Posterior cingulate gyrus (tissue), 11 donors: ENCODE measurements at places on chromosomes 4 and X.

GRCh38 chrX:57573754-57574153 lies 18.1 kb upstream of the ZXDB start:
- DNase-seq = no peak

GRCh38 chr4:117793845-117794480 lies 240.3 kb upstream of the NDST3 start:
- DNase-seq = no peak

GRCh38 chrX:136202889-136203288 lies 48.3 kb downstream of the MAP7D3 start:
- no peak for DNase-seq

DNA sequence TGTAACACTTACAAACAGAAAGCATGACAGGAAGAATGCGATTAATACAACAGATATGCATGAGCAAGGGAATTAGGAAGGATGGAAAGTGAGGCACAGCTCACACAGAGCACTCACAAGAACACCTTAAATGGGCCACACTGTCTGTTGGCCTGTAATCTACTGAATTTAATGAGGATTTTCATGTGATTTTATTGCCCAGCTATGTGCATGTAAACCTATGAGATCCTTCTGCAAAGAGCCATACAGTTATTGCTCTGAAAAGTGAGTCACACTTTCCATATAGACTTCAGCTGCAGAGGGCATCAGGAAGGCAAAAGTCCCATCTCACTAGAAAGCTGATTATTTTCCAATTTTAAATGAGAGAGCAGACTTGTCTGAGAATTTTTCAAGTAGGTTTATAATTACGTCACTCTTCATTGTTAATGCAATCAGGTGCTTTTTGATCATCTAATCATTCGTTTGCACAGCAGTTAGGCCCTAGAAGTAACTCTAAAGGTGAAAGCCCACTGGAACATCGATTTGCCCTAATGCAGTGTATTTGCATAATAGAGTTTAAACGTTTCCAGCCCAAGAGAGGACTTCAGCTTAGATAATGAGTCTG lies 832.7 kb upstream of the INTU start:
- no peak for DNase-seq

GRCh38 chr4:19478791-19479190 lies 772.9 kb upstream of the SLIT2 start:
- DNase-seq = no peak

DNA sequence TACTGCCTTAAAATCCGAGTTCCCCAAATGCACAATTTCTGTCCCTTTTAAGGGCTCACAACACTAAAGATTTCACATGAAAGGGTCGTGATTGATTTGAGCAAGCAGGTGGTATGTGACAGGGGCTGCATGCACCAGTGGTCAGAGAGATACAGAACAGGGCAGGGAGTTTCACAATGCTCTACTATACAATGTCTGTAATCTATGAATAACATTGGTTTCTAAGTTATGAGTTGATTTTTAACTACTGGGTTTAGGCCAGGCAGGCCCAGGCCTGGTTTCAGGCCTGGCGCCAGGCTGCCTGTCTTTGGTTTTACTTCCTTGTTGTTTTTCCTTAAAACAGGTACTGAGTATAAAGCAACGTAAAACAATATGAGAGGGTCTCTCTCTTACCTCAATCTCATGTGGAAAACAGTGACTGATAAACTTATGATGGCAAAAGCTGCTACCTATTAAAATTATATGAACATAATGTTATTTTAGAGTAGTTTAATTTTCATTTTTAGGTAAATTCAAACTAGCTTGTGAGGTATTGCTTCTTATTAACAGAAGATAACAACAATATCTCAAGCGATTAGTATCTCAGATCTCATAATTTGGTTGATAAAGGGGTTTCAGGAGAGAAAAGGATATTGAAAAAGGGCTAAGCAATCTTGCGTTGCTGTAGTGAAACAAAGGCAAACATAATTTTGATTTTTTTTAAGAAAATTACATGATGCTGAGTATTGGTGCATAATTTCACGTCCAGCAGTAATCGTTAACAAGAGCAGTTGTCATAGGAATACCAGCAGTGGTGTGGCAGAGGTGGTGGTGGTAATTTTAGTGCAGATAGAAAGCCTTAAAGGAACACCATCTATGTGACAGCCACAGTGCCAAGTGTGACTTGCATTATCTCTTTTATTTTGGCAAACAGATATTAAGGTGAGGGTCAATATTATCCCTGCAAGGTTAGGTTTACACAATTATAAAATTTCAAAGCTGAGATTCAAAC lies 944.4 kb upstream of the GRID2 start:
- DNase-seq = no peak

DNA sequence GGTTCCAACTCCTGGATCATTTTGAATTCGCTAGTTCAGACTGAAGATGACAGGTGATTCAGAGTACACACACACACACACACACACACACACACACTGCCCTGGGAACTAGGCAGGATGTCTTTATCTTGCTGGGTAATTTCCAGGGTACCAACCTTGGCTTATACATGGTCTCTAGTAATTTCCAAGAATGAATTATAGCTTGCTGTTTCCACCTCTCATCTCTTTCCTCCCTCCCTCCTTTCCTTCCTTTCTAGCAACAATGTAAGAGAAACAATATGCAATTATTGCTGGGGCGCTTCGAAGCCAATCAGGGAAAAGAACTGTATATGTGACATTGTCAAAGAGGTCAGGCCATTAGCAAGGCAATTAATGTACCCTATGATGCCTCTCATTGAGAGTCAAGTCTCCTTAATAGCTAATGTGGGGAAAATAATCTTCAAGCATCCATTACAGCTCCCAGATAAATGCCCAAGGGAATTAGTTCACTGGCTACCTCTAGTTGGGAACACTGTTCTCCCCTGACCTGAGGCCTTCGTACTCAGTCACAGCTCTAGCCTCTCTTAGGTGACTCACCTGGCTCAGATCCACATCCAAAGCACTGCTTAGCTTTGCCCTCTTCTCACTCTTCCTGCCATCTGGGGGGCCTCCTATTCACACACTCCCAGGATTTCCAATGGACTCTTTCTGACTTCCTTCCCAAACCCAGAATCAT lies 311.5 kb downstream of the PPP1R2C start:
- no peak for DNase-seq

GRCh38 chr4:70158576-70158975 lies 4.5 kb downstream of the PRR27 start:
- DNase-seq = no peak

- no peak for DNase-seq
Observed at GRCh38 chr4:35364321-35364870, 879.9 kb downstream of the ARAP2 start.

- no peak for DNase-seq
Observed at GRCh38 chr4:104330125-104330905, 164.4 kb downstream of the CXXC4 start.

DNA sequence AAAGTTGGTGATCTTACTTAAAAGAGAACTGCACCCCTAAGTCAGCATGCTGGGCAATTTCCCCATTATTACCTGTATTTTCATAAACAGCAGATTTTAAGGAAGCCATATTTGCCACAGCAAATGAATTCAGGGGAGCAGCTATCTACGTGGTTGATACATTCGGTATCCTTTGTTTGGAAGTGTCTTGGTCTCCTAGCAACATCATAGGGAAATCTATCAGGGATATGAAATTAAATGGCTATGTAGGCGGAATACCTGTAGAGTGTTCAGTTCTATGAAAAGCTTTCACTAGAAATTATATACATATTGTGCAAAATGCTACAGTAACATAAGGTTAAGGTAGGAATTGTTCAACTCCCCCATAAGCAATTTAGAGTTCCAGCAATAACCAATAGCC lies 157.2 kb upstream of the EMCN start:
- no peak for DNase-seq
